ENCODE measurements at places on chromosomes 2 and 18. TPM values are rescaled to one million over a fixed set of nuclear protein-coding genes. Genes with fewer than 3 reads are reported as not detected.

REG3A gene
- total RNA-seq: not detected

SERPINB13 gene
- not detected for total RNA-seq

SLC5A7 gene
- total RNA-seq: not detected

RIT2 gene
- total RNA-seq: not detected

DIPK1C gene
- total RNA-seq: not detected

ZNF385B gene
- not detected for total RNA-seq

ASXL3 gene
- not detected for total RNA-seq

Measured in activated CD8-positive, alpha-beta T cell treated with anti-CD3 and anti-CD28 coated beads, Interleukin-2, amount 10 ng/mL, durations not matched to agents 7 days and 5 days (primary cell).